A549 treated with CORT108297 at 1 μM for 4 hours (cell line): ENCODE measurements at places on chromosomes 5 and 9. TPM values are rescaled to one million over a fixed set of nuclear protein-coding genes. Genes with fewer than 3 reads are reported as not detected.

The RHOBTB3 gene
- 6.0 to 8.7 TPM (median 8.1 TPM) in 5 replicates for total RNA-seq

The TXNDC8 gene
- not detected in 5 replicates for total RNA-seq

The F2R gene
- total RNA-seq = 37.1 to 56.0 TPM (median 52.0 TPM) in 5 replicates

The RMI1 gene
- total RNA-seq = 9.4 to 15.5 TPM (median 11.0 TPM) in 5 replicates

The PRRX2 gene
- total RNA-seq = 3.5 to 8.8 TPM (median 7.8 TPM) in 5 replicates

The LRRC70 gene
- 0.20 to 0.27 TPM (median 0.23 TPM) in 5 replicates for total RNA-seq

The SHC3 gene
- total RNA-seq = 0.32 to 0.59 TPM (median 0.54 TPM) in 5 replicates

The TPRN gene
- total RNA-seq = 6.2 to 10.5 TPM (median 10.1 TPM) in 5 replicates

The IFNK gene
- total RNA-seq = not detected in 5 replicates

The PCDHGA5 gene
- 0.07 to 0.24 TPM (median 0.15 TPM) in 5 replicates for total RNA-seq

The QRFP gene
- not detected in 5 replicates for total RNA-seq

The AQP3 gene
- 10.9 to 19.7 TPM (median 17.3 TPM) in 5 replicates for total RNA-seq

The ADAMTSL1 gene
- 0.01 to 0.07 TPM (median 0.03 TPM) in 3 of 5 replicates, not detected in the others for total RNA-seq

The IL5 gene
- total RNA-seq = not detected in 5 replicates

The RNF44 gene
- total RNA-seq = 27.0 to 44.7 TPM (median 41.0 TPM) in 5 replicates

The ATP10B gene
- total RNA-seq = not detected in 5 replicates

The SLC25A2 gene
- total RNA-seq = 0.05 TPM in 1 of 5 replicates, not detected in the others

The PKD2L2 gene
- total RNA-seq = not detected in 5 replicates

The RFESD gene
- total RNA-seq = 2.1 to 3.1 TPM (median 2.4 TPM) in 5 replicates

The CCL27 gene
- 0.15 to 0.21 TPM (median 0.16 TPM) in 3 of 5 replicates, not detected in the others for total RNA-seq

The PCDHB7 gene
- 0.03 TPM in 1 of 5 replicates, not detected in the others for total RNA-seq

The PCDHGA9 gene
- 0.02 to 0.09 TPM (median 0.05 TPM) in 4 of 5 replicates, not detected in the other for total RNA-seq

The PCDHGA6 gene
- total RNA-seq = 0.13 to 0.27 TPM (median 0.22 TPM) in 5 replicates

The OTULINL gene
- total RNA-seq = 6.1 to 8.9 TPM (median 7.9 TPM) in 5 replicates

The SGCD gene
- 4.0 to 5.2 TPM (median 4.5 TPM) in 5 replicates for total RNA-seq

The PRSS3 gene
- 13.0 to 15.2 TPM (median 14.7 TPM) in 5 replicates for total RNA-seq

The EIF4E1B gene
- not detected in 5 replicates for total RNA-seq

The ZNF622 gene
- 42.3 to 49.8 TPM (median 46.8 TPM) in 5 replicates for total RNA-seq

The NUTM2F gene
- total RNA-seq = not detected in 5 replicates

The PIP5KL1 gene
- 1.4 to 2.4 TPM (median 2.3 TPM) in 5 replicates for total RNA-seq

The ADAMTS6 gene
- total RNA-seq = 0.03 to 0.12 TPM (median 0.10 TPM) in 5 replicates

The CATSPER3 gene
- 0.23 to 0.48 TPM (median 0.41 TPM) in 5 replicates for total RNA-seq

The FAM78A gene
- 0.32 to 0.69 TPM (median 0.42 TPM) in 5 replicates for total RNA-seq

The PTBP3 gene
- total RNA-seq = 22.8 to 33.1 TPM (median 28.0 TPM) in 5 replicates

The KIAA1191 gene
- total RNA-seq = 61.5 to 81.2 TPM (median 73.8 TPM) in 5 replicates

The C9orf50 gene
- 0.10 to 0.12 TPM in 2 of 5 replicates, not detected in the others for total RNA-seq

The CNTNAP3 gene
- 7.3 to 12.2 TPM (median 9.9 TPM) in 5 replicates for total RNA-seq

The LRRC19 gene
- not detected in 5 replicates for total RNA-seq

The PLPP7 gene
- total RNA-seq = 0.07 to 0.08 TPM in 2 of 5 replicates, not detected in the others

The NKD2 gene
- 13.7 to 19.1 TPM (median 18.3 TPM) in 5 replicates for total RNA-seq
